ENCODE measurements at places on chromosomes 6 and 20.

DNA sequence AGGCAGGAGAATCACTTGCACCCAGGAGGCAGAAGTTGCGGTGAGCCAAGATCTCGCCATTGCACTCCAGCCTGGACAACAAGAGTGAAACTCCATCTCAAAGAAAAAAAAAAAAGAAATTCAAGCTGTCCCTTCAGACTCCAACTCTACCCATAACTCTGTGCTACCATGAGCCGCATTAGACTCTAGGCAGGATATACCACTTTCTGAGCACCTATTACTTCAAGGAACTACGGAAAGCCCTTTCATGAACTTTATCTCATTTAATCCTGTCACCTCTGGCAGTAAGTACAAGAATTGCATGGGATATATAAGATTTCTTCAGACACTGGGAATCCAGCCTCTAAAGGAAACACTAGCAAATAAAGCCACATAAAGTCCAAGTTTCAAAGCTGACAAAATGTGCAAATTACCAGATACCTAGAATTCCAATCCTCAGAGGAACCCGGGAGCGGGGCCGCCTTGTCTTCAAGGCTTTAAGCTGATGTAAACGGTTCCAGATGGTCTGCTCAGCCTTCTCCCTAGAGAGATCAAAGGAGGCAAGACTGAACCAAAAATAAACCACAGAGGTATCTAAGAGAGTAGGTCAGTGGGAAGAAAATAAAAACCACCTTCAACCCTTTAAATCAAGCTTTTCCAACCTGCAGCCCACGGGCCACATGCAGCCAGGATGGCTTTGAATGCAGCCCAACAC lies 9.4 kb downstream of the CDK5RAP1 start:
- no peak for DNase-seq

GRCh38 chr6:139306291-139306981 lies 14.6 kb upstream of the TXLNB start:
- DNase-seq, result no peak

- DNase-seq, result no peak
Measured at GRCh38 chr6:159036673-159037072, 8.1 kb downstream of the TAGAP start.

- no peak for DNase-seq
Measured at GRCh38 chr20:8587810-8588209, 455.7 kb downstream of the PLCB1 start.

DNA sequence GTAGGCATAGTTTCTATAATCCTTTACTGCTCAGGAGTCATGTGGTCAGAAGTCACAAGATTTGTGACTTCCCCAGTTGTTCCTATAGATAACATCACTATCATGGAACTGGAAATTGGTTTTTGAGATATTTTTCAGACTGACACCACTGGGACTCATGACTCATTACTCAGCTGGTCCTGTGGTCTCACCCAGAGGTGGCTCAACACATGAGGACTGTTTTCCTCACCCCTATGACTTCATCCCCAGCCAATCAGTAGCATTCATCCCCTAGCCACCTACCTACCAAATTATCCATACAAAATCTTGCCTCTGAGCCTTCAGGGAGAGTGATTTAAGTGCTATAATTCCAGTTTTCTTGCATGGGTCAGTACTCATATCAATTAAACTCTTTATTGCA lies 1217.7 kb downstream of the EPHA7 start:
- DNase-seq, result no peak

DNA sequence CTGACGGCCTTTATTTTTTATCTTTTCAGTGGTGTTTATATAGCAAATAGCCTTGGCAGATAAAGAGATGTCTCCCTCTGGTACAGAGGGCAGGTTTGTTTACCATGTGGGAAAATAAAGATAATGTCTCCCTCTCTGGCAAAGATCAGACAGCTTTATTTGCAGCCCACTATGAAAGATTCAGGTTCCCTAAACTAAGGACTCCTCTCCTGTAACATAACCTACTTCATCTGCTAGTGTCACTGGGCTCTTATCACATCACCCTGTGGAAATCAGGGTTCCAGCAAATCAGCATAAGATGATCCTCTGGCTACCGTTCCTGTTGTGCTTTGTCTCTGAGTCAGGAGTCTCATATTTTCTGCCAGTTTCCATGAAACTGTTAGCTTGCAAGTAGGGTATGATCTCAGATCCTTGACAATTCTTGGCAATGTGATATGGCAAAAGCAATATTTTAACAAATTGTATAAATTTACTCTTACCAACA lies 3.1 kb downstream of the FBXL4 start:
- no peak for DNase-seq

DNA sequence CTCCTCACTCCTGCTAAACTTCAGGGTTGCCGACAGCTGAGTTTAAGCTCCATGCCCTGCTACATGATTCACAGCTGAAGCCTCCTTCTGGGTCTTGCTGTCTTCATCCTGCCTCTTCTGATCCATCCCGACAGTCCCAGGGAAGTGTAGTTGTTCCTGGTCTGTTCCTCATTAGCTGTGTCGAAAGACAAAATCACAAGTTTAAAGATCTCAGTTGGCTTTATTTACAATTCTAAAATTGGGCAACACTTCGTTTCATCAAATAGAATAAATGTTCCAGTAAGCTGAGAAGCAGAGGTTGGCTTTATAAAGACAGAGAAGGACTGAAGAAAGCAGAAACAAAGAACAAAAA lies 4.1 kb upstream of the SLC2A10 start:
- no peak for DNase-seq

DNA sequence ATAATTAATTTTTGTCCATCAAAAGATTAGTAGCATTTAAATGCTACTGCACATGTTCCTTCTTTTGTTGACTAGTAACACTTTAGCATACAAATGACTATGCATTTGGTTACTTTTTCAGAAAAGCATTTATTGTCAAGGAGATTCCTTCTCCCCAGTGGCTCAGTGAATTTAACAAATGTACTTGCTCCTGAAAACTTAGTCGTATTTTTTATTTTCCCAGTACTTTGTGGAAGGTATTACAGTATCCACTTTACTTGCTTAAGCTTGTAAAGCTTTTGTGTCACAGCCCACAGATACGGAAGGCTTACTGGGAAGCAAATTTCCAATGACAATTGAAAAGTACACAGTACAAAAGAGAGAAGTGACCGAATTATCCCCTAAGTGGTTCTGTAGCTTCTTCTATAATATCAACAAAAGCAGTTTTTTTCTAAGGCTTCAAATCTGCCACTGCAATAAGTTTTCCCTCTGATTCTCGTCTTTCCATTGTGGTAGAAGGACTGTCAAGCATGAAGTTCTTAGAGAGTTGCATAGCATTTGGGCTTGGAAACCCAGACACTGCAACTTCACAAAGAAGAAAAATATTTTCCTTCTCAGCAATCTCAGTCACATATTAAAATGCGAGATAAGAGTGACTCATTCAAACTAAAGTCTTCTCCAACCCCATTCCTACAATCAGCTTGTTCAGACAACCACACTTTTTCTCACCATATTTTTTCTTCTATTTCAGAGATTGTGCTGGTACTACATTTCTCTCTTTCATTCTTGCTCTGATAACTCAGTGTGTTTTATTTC lies 431.2 kb downstream of the GRIK2 start:
- DNase-seq, result no peak

DNA sequence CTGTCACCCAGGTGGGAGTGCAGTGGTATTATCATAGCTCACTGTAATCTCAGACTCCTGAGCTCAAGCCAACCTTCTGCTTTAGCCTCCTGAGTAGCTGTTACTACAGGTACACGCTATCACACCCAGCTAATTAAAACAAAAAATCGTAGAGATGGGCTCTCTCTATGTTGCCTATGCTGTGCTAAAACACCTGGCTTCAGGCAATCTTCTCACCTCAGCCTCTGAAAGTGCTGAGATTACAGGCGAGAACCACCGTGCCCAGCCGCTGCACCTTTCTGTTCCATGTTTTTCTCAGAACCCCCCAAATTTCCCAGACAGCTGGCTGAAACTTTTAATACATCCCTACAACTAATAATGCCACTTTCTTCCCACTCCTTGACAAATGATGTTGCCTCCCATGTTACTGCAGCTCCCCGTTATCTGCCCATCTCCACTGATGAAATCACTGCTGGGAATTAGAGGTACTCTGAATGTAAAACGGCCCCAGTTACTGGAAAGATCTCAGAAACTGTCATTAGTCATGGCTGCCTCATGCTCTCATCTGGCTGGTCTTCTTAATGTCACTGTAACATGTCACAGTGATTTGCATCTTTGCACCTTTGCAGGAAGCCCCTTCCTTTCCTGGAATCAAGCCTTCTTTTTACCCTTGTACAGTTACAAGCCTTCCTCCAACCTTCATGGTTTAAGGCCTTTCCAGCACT lies 697.5 kb downstream of the PRKN start:
- DNase-seq, result no peak

DNA sequence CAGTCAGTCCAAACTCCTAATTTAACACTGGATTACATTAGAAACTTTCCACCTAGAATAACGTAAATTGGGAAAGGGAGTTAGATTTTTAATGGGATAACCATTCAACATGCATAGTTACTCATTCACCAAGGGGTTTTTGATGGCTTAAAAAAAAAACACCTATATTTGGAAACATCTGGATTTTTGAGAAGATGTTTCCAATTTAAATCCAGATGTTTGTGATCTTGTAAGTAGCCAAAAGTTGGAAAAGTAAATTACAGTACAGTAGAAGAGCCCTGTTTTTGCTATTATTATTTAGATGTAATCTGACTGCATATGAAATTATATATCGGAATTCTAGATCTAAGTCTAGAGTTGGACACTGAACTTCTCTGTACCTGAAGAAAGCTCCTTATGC lies 478.2 kb downstream of the CD83 start:
- DNase-seq, result no peak

All from stimulated activated CD4-positive, alpha-beta T cell treated with anti-CD3 and anti-CD28 coated beads, Interleukin-2, amount 100 ng/mL, for 48 hours (primary cell).